ENCODE measurements at places on chromosomes 2 and 18.

GRCh38 chr2:104769096-104769495 is 84.8 kb upstream of the POU3F3 start:
- no peak for DNase-seq

DNA sequence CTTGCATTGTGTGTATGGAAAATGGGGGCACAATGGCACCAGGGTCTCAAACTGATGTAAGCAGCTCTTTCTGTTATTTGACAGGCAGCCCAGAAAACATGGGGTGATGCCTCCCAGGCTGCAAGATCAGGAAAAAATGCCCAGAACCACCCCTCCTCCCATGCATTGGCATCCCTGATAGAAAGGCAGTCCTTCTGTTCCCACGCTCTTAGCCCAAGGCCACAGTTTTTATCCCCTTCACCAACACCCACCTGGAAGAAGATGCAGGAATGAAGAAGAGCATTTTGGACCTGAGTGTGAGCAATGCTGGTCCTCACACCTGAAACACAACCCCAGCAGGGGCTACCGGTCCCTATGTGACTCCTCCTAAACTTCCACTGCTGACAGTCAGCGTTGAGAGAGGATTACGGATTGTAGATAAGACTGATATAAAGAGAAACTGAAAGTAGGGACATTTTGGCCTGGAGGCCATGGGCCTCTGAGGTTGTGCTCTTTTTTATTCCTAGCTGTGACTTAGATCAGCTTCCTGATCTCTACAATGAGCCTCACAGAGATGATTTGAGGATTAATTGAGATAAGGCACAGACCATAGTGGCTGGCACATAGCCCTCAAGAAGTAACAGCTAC is 386.0 kb upstream of the ATP5MC3 start:
- no peak for DNase-seq

DNA sequence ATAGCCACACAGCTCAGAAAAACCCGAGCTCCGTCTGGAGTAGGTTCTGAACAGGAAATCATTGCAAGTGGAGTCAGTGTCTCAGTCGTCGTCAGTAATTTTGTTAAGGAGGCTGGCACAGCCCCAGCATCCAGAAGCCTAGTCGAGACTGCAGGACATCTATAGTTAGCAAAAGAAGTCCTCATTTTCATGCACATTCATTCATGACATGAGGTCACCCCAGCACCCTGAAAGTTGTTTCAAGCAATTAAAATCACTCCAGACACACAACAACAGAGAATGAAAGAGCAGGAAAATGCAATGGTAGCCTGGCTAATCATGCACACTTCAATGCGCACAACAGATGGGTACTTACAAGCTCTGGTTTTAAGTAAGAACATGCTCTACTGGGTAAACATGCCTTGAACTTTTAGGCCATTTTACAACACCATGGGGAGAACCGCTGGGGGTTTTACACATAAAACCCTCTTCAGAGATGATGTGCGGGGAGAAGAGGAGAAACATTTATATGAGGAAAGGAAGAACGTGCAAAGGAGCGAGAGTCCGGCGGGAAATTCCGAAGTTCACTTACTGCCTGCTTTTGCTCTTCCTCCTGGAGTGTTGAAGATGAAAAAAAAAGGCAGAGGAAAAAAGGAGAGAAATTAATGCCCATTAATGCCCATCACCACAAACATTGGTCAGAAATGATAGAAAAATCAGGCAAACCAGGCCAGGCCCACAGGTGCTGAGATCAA is 77.4 kb upstream of the DNMT3A start:
- DNase-seq: no peak

DNA sequence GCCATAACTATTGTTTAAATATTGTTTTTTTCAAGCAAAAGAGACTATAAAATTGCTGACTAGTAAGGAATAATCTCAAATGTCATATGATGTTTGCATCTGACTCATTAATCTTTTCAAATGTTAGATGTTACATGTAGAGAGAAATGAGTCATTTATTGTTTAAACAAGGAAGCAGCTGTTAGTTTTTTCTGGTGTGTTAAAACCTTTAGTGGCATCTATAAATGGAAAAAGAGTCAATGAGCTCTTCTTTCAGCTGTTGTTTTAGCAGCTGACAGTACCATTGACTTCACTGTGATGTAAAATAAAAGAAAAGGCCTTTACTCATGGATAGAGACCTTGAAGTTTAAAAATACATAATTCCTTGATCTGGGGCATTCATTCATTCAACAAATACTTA is 1.8 kb upstream of the KLHL41 start:
- DNase-seq: no peak

DNA sequence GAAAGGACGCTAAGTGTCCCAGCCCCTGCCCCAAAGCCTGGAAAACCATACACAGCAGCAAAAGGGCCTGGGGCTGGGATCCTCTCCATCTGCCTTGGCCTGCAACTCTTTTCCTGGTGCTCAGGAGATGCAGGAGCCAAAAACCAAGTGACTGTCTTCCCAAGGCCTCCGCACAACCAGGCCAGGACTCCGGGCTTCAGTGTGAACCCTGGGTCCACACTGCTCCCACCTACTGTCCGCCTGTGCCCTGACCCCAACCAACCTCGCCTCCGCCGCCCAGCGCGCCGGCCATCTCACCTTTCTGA is 1.1 kb downstream of the FEV start:
- no peak for DNase-seq

- no peak for DNase-seq
These were observed 92.2 kb downstream of the TEX51 start for GRCh38 chr2:126990605-126991532.

DNA sequence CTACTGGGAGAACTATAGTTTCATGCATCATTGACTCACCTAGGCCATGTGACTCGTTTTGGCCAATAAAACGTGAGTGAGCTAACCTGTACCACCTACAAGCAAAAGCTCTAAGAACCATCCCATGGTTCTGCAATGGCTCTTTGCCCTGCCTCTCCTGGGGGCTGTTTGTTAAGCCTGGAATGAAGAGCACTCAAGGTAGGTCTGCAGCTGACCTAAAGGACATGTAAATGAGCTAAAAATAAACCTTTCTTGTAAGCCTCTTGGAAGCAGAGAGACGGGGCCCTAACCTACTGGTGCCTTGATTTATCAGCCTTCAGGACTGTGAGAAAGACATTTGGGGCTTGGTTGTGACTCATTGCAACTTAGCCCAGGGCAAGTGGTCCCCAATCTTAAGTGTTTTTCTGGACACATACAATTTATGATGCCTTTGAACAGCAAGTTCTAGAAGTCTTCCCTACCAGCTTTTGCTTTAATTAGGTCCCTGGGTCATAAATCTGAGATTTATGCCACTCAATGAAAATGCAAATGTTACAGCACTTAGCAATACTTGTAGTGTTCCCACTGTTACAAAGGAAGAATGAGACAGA is 107.4 kb downstream of the OSBPL6 start:
- no peak for DNase-seq

DNA sequence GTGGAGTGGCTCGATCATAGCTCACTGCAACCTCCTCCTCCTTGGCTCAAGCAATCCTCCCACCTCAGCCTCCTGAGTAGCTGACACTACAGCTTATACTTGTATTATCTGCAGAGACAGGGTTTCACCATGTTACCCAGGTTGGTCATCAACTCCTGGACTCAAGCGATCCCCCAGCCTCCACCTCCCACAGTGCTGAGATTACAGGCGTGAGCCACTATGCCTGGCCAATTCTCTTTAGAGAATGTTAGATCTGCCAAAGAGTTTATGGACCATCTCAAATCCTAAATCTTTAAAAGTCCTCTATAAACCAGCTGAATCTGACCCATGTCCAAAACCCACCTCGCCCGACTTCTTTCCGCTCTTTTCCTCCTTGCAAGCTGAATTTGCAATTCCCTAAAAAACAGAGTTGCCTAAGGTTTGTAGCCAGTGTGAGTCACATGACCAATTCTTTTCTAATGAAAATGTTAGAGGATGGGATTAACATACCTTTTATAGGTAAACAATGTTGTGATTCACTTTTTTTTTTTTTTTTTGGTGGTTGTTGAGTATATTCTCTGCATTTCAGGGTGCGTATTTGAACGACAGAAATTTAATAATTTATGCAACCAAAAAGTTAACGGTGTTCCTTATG is 2.4 kb upstream of the PMAIP1 start:
- no peak for DNase-seq

GRCh38 chr2:232137356-232138147 is 176.0 kb downstream of the DIS3L2 start:
- DNase-seq: no peak

GRCh38 chr2:17800693-17801458 is 15.4 kb upstream of the MSGN1 start:
- DNase-seq: no peak

DNA sequence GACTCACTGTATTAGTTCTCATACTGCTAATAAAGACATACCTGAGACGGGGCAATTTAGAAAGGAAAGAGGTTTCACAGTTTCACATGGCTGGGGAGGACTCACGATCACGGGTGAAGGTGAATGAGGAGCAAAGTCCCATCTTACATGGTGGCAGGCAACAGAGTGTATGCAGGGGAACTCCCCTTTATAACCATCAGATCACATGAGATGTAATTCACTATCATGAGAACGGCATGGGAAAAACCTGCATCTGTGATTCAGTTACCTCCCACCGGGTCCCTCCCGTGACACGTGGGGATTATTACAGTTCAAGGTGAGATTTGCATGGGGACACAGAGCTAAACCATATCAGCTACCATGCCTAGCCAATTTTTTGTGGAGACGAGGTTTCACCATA is 168.2 kb downstream of the NEDD4L start:
- DNase-seq: no peak

- DNase-seq: no peak
These were observed 88.3 kb downstream of the KCNS3 start for GRCh38 chr2:17966798-17967197.

DNA sequence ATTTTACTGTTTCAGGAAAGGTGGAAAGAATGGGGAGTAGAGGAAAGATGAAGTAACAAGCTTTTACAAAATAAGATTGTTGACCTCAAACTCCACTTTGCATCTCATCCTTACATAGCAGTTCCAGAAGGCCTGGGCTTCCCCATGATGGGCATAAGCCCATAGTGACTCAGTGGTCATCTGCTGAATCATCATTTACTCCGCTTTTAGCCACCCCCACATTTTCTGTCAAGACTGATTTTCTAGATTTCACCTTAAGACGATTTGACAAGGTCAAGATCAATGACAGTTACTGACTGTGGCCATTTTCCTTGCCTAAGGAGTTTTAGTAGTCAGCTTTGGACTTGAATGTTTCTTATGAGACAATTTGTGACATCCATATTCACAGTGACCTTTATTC is 49.4 kb downstream of the PLEKHM3 start:
- no peak for DNase-seq

DNA sequence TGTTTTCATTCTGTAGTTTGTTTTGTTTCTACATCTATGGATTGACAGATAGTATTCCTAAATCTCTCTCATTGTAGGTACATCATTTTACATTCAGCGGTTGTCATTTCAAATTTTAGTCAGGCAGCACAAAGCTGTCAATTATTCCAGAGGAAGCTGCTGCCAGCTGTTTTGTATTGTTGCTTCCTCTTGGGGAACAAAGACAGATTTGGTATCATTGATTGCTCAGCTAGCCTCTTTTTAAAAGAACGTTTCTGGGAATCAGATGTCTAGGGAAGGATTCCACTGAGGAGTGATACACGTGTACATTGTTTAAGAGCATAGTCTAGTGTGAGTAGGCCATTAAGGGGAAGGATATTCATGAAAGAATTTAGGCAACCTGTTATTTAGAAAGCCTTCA is 145.8 kb downstream of the AGPS start:
- no peak for DNase-seq

DNA sequence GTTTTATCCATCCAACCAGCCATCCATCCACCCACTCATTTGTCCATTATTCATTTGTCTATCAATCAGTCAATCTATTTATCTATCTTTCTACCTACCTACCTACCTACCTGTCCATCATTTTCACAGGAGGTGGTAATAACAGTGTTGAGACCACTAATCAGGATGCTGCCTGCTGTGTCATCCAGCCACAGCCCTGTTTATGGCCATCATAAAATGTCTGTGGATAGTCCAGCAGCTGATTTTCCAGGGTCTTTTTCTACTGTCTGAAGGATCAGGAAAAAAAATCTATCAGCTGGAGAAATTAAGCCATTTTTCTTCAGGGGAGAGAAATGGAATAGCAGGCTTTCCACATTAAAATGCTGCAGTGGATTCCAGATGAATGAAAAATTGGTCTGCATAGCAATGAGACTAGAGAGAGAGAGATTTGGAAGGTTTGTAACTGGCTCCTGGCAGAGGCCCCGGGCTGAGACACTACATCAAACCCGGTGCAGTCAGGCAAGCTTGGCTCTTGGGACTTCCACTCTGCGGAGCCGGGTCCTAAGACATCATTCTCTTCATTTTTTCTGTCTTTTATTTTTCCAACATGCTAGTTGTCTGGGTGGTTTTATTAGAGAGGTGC is 33.0 kb upstream of the BOD1L2 start:
- no peak for DNase-seq

GRCh38 chr18:48894799-48895346 is 55.9 kb downstream of the SMAD7 start:
- DNase-seq: no peak

GRCh38 chr2:148533685-148534084 is 110.9 kb upstream of the EPC2 start:
- no peak for DNase-seq

GRCh38 chr2:32758232-32758631 is 130.4 kb downstream of the TTC27 start:
- no peak for DNase-seq
